IMR-90 (cell line): ENCODE measurements at places on chromosomes 7 and 10.

DNA sequence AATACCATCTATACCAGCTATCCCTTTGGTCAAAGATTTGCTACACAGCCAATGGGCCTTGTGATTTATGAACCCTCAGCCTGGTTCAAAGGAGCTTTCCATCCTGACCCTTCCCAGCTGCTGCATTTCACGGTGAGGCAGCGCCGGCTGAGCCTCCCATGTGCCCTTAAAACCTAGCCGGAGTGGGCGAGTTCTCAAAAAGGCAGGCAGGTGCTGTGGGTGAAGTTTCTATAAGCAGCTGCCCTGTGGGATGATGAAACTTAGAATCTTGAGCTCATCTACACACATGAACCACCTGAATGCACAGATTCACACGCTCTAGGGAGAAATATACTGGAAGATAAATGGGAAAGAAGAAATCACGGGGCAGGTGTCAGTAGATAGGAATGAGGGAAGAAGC is 224.7 kb downstream of the MLLT10 start:
- no peak for DNase-seq

DNA sequence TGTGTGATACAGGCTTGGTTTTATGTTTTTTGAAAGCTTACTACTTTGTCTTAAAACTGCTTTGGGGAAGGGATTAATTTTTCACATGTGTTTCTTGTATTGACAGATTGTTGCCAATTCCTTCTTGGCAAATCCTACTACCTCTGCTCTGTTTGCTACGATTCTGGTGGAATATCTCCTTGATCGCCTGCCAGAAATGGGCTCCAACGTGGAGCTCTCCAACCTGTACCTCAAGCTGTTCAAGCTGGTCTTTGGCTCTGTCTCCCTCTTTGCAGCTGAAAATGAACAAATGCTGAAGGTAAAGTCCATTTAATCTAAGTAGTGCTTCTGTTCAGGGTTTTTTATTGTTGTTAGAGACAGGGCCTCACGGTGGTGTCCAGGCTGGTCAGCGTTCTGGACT is 33.6 kb downstream of the TRRAP start:
- no peak for DNase-seq

GRCh38 chr7:82567356-82567755 is 123.8 kb upstream of the CACNA2D1 start:
- no peak for DNase-seq

DNA sequence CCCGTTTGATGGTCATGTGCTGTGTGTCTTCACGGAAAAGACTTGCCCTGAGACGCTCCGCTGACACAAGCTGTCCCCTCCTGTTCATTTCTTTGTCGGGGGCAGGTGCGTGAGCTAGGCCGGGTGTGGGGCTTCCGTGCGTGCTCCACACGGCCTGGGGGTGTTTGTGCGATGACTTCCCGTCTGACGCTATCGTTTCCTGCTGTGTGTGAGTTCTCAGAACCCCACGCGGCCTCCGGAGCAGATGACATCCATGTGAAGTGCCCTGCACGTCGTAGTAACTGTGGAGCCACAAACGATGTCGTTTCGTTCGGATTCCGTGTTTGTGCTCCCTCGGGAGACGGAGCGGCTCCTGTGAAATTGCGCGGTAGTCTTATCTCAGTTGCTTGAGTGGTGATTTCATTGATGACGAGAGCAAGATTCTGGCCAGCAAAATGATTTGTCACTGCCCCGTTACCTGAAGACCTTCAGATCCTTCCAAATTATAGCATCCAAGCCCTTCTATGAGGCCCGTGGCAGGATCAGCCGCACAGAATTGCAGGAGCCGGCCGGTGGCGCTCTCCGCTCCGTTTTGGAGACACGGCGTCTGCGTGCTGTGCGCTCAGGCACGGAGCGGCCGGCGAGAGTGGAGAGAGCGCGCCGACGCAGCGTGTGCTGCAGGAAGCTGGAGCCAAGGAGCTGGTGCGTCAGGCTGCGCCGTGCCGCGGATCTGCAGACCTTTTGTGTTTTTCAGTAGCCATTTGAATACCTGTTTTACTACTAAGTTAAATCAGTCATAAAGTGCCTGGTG is 94.9 kb downstream of the NKX6-2 start:
- no peak for DNase-seq

GRCh38 chr10:60387531-60387930 is 2.1 kb downstream of the ANK3 start:
- no peak for DNase-seq

GRCh38 chr10:74078037-74078436 is 72.6 kb downstream of the AP3M1 start:
- DNase-seq, result peak; percentile 66

- peak; percentile 83 for DNase-seq
Observed at GRCh38 chr10:112763916-112764520, 186.0 kb upstream of the TCF7L2 start.

GRCh38 chr7:20438694-20439376 is 108.1 kb downstream of the ITGB8 start:
- no peak for DNase-seq

- peak; percentile 69 for DNase-seq
Observed at GRCh38 chr7:137354396-137354795, 10.9 kb upstream of the PTN start.

DNA sequence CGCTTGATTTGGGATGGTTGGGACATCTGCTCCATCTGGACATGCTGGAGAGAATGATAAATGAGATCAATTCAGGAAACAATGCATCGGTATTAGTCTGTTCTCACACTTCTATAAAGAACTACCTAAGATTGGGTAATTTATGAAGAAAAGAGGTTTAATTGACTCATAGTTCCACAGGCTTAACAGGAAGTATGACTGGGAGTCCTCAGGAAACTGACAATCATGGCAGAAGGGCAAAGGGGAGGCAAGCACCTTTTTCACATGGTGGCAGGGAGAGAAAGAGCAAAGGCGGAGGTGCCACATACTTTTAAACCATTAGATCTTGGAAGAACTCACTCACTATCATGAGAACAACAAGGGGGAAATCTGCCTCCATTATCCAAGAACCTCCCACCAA is 16.8 kb upstream of the TSPAN12 start:
- no peak for DNase-seq

DNA sequence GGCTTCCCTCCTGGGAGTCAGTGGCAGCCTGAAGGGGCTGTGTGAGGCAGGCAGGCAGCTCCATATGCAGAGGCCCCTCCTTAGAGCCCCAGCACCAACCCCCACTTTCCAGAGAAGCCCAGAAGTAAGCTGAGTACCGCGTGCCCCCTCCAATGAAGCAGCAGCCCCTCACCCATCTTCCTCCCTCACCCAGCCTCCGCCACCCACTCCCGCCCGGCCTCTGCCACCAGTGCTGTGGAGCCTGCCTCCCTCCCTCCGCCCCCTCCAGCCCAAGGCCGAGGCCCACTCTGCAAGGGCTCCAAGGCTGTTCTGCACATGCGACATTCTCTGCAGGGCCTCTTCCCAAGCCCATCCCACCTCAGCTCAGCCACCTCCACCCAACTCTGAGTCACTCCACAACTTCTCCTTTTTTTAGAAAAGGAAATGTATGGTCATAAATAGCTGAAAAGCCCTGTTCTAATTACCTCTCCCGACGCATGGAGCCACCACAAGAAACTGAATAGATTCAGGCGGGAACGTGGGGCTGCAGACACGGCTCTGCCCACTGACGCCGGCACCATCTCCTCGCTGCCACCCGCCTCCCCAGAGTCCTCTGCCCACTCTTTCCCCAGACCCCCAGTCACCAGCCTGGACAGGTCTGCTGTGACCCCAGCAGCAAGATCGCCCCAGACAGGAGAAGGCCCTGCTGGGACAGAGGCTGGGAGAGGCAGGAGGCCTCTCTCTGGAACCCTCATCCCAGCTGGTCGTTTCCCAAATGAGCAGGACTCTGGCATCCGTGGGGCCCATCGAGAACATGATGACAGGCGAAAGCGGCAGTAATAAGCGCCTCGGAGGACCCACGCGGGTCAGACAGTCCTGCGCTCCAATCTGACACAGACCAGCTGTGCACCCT is 213.9 kb downstream of the MAD1L1 start:
- peak; percentile 82 for DNase-seq
